Neural progenitor cell (in vitro differentiated cells): ENCODE measurements at places on chromosomes 3 and 15. TPM values are rescaled to one million over a fixed set of nuclear protein-coding genes. Genes with fewer than 3 reads are reported as not detected.

GOLGA8J gene
- total RNA-seq = not detected in 2 replicates

FBXL22 gene
- 0.43 and 0.71 TPM in 2 replicates for total RNA-seq

MOBP gene
- total RNA-seq = not detected in 2 replicates

PPARG gene
- total RNA-seq = 0.50 TPM in 1 of 2 replicates, not detected in the other

C3orf70 gene
- 4.7 and 4.8 TPM in 2 replicates for total RNA-seq

GHRL gene
- not detected in 2 replicates for total RNA-seq

P4HTM gene
- total RNA-seq = 15.3 and 34.6 TPM in 2 replicates

DNA sequence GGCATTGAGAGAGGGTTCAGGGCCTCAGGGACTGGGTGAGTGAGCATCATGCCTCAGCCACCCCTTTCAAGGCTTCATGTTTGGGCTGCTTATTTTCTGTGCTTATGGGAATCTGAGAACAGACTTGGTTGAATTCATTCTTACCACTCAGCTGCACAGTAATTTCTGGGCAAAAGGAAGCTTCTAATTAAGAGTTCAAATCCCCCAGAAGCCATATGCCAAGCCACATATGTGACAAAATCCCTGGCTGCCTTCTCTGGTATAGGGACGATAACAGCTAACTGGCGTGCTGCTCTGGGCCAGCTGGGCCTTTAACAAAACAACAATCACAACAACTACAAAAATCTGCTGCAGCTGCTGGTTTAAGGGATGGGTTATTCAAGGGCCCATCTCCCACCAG lies 181.0 kb upstream of the ANKRD28 start:
- H3K4me3 ChIP-seq = no peak overlapping the region
- peaks cover 26% of the 10 kb centered on the region for H3K4me1 ChIP-seq
- no peaks in the 10 kb centered on the region for H3K27me3 ChIP-seq
- no peak overlapping the region for H3K27ac ChIP-seq
- DNase-seq = no peak
- H3K36me3 ChIP-seq = no peaks in the 10 kb centered on the region

DNA sequence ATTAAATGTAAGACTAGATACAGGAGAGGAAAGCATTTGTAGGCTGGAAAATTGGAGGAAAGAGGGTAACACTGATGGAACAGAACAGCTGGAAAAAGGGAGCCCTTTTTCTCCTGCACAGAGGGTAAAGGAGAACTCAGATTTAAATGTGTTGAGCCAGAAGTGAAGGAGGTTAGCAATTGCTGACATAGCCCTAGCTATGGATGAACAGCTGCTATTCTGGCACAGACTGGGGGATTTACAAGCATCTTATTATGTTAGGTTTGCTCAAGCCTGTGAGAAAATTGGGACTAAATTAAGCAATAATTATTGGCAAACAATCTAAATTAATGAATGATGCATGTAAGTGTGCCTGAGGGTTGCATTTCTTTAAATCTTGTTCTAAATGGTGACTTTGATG lies 40.6 kb upstream of the PRR20G start:
- H3K27me3 ChIP-seq = no peaks in the 10 kb centered on the region
- DNase-seq = no peak
- no peaks in the 10 kb centered on the region for H3K36me3 ChIP-seq
- H3K4me3 ChIP-seq = no peak overlapping the region

- no peaks in the 10 kb centered on the region for H3K36me3 ChIP-seq
- DNase-seq = no peak
- H3K27me3 ChIP-seq = no peaks in the 10 kb centered on the region
- peaks cover 4% of the 10 kb centered on the region for H3K4me1 ChIP-seq
- H3K27ac ChIP-seq = no peak overlapping the region
Observed at GRCh38 chr3:149506965-149507364, 32.5 kb downstream of the TM4SF4 start.

GRCh38 chr3:82473864-82474541 lies 712.6 kb upstream of the GBE1 start:
- H3K27me3 ChIP-seq = no peaks in the 10 kb centered on the region
- no peaks in the 10 kb centered on the region for H3K4me1 ChIP-seq
- no peaks in the 10 kb centered on the region for H3K36me3 ChIP-seq
- no peak for DNase-seq
- no peak overlapping the region for H3K27ac ChIP-seq

GRCh38 chr15:25947323-25948314 lies 84.5 kb upstream of the ATP10A start:
- H3K4me3 ChIP-seq = no peak overlapping the region
- peak; percentile 70 for DNase-seq
- no peaks in the 10 kb centered on the region for H3K27me3 ChIP-seq
- H3K27ac ChIP-seq = no peak overlapping the region
- peaks cover 8% of the 10 kb centered on the region for H3K4me1 ChIP-seq

GRCh38 chr3:4426782-4427344 lies 40.2 kb downstream of the SUMF1 start:
- H3K36me3 ChIP-seq = no peaks in the 10 kb centered on the region
- H3K27ac ChIP-seq = no peak overlapping the region
- H3K27me3 ChIP-seq = no peaks in the 10 kb centered on the region
- no peak overlapping the region for H3K4me3 ChIP-seq
- DNase-seq = no peak
- H3K4me1 ChIP-seq = no peaks in the 10 kb centered on the region

DNA sequence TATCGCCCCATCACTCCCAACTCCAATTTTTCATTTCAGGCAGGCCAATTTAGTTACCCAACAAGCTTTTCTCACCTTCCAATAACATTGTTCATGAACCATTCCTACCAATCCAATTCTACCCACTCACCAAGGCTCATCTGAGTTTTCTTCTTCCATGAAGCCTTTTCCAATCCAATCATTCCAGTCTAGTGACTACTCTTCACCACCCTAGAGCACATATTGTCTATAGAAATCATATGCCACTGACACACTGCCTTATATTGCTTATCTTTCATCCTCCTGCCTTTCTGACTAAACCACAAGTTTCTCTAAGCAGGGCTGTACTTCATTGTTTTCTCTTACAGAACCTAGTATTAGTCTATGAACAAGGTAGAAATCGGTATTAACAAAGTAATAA lies 11.4 kb downstream of the CCDC14 start:
- peaks cover 22% of the 10 kb centered on the region for H3K36me3 ChIP-seq
- no peak for DNase-seq
- no peaks in the 10 kb centered on the region for H3K4me1 ChIP-seq
- no peak overlapping the region for H3K27ac ChIP-seq
